ENCODE measurements at places on chromosomes 5 and 9.

DNA sequence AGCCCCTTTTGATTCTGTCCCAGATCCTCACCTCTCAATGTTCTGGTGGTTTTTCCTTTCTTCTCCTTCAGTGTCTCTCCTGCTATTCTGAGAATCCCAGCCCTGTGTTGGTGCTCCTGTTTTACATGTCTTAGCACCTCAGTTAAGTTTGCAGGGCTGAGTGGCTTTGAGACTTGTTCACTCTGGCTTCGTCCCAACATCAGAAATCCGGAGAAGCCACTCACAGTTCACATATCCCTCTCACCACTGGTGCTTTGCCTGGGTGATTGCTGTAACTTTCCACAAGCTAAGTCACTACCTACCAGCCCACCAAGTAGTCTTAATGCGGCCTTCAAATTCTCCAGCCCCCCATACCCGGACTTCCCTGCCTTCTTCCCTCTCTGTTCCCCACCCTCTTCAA is 40.2 kb downstream of the CYFIP2 start:
- DNase-seq, result no peak

GRCh38 chr9:95864852-95865580 is 10.5 kb upstream of the ERCC6L2 start:
- no peak for DNase-seq

GRCh38 chr9:28882529-28882928 is 1309.2 kb upstream of the C9orf72 start:
- DNase-seq, result no peak

- peak; percentile 47 for DNase-seq
Observed at GRCh38 chr9:137067860-137068538, 2.4 kb downstream of the SAPCD2 start.

GRCh38 chr5:137734962-137735554 is 831 bp downstream of the KLHL3 start:
- DNase-seq, result peak; percentile 36

DNA sequence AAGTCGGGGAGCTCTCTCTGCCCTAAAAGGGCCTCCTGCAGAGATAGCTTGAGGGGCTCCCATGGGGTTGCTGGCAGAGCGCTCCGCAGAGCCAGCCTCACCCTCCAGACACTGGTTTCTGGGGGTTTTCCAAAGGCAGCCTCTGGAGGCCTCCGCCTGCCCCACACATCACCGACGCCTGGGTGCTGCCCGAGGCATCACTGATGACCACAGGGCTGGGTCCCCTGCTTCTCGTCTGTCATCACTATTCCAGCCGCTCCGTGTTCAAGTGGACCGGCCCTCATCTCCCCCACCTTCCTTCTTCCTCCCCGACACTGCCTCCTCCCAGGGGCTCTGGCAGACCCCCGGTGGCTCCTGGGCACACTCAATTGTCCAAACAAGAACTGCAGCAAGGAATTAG is 64.1 kb upstream of the IRX4 start:
- DNase-seq, result no peak

DNA sequence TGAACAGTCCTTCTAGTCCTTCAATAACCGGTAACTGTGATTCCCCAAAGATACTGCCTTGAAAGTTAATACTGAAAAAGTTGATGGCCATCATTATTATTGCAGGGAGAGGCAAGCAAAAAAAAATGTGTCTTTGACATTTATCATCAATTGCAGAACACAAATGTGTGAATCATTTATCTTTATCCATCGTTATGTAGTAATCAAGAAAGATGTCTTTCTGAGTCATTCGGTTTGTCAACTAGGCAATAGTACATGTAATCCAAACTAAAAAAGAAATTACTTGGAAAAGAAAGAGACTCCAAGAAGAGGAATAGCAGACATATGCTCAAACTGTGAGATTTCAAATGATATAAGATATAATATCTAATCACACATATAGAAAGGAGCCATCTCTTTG is 473.0 kb downstream of the CETN3 start:
- DNase-seq, result no peak

DNA sequence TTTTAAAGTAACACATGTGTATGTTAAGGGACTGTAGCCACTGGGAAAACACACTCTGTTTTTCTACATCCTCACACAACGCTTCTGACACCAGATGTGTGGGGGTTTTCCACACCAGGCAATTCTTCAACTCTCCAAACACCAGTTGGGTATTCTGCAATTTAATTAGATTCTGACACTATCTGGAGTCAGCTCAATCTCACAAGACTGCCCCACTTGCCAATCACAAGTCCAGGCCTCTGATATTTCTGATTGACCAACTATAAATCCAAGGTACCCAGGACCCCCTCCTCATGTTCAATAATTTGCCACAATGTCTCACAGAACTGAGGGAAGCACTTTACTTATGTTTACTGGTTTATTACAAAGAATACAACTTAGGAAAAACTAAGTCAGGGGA is 60.5 kb upstream of the CTXN3 start:
- DNase-seq, result no peak

- DNase-seq, result peak; percentile 68
Observed at GRCh38 chr9:132575005-132575609, 7.3 kb upstream of the BARHL1 start.

GRCh38 chr9:98504298-98505282 is 204.1 kb downstream of the GABBR2 start:
- DNase-seq, result no peak

DNA sequence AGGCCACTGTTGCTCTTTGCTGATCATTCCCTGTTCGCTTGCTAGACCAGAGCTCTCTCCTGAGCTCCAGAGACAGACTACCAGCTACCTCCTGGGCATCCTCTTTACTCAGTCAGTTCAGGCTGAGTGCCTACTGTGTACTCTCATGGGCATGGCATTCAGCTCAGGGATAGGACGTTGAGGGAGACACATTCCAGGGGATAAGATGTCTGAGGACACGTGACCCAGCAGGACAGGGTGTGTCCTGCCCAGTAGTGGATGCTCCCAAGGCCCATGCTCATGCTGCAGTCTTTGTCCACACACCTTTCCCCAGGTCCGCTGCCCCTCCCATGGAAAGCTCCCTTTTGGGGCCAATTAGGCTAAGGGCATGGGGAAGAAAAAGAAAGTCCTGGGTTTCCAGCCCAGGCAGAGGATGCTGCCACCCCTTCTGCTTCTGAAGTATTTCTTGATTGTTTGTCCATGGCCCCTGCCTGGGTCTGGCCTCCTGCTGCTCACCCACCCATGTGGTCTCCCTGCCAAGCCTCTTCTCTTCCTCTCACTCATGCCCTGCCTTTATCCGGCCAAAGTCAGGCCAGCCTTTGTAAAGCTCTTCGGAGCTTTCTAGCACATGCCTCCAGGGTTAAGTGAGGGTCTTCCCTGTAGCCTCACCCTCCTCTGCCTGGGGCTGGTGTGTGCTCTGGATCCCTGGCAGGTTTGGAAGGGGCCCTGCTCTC is 60.5 kb upstream of the PITX1 start:
- no peak for DNase-seq

DNA sequence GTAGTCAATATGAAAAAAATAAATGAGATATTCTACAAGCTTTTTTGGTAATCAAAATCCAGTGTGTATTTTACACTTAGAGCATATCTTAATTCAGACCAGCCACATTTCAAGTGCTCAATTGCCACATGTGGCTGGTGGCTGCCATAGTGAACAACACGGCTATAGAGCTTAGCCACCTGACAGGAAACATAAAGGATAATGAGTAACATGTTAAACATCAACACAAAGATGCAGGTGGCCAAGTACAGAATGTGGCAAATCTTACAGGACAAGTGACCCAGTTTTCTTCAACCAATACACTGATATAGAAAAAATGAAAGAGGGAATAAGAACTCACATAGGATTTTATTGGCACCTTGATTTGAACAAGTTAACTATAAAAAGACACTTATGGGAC is 61.4 kb downstream of the KIF24 start:
- no peak for DNase-seq

GRCh38 chr9:114929201-114929600 is 1.2 kb downstream of the TNFSF8 start:
- no peak for DNase-seq

DNA sequence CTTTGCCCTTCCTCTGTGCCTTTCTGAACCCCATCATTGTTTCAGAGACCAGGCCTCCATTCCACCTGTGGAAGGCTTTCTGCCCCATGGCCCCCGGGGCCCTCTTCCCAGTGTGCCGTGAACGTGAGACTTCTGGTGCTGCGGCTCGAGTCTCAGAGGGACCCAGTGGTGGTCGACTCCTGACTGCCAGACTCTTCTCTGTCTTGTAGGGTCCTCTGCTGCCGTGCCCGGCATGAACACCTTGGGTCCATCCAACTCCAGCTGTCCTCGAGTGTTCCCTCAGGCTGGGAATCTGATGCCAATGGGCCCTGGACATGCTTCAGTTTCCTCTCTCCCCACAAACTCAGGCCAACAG is 20.1 kb upstream of the LTC4S start:
- DNase-seq, result no peak
